ENCODE measurements at places on chromosomes 16 and 17.

GRCh38 chr16:74893541-74893940, 91.4 kb downstream of the WDR59 start:
- no peak for DNase-seq

DNA sequence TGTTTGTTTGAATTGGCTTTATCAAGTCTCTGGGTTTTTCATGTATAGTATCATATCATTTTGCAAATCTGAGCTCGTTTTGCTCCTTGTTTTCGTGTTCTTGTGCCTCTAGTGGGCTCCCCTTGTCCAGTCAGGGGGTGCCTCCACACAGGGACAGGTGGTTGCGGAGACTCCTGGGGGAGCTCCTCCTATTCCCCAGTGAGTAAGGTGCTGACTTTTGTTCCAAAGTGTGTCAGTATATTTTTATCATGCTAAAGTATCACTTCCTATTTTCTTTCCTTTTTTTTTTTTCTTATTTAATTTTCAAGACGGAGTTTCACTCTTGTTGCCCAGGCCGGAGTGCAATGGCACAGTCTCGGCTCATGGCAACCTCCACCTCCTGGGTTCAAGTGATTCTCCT, 30.3 kb upstream of the IL17C start:
- DNase-seq: no peak

GRCh38 chr16:71883168-71883848, 674 bp downstream of the ZNF821 start:
- peak; percentile 36 for DNase-seq

DNA sequence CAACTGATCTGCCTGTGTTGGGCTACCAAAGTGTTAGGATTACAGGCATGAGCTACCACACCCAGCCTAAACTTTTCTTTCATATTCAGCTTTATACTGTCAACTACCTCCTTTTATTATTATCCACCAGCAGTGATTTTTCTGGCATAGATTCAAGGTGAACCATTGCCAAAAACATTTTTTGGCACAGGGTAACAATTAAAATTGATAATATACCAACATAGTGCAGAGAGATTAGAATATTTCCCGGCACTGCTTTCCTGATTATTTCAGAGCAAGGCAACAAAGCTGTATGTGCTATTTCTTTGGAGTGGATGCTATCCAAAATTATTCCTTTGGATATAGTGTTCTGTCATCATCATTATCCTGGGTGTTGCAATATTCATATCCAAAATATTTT, 781.6 kb upstream of the SOX9 start:
- no peak for DNase-seq

- no peak for DNase-seq
Observed at GRCh38 chr16:86994651-86995171, 322.5 kb downstream of the C16orf95 start.

DNA sequence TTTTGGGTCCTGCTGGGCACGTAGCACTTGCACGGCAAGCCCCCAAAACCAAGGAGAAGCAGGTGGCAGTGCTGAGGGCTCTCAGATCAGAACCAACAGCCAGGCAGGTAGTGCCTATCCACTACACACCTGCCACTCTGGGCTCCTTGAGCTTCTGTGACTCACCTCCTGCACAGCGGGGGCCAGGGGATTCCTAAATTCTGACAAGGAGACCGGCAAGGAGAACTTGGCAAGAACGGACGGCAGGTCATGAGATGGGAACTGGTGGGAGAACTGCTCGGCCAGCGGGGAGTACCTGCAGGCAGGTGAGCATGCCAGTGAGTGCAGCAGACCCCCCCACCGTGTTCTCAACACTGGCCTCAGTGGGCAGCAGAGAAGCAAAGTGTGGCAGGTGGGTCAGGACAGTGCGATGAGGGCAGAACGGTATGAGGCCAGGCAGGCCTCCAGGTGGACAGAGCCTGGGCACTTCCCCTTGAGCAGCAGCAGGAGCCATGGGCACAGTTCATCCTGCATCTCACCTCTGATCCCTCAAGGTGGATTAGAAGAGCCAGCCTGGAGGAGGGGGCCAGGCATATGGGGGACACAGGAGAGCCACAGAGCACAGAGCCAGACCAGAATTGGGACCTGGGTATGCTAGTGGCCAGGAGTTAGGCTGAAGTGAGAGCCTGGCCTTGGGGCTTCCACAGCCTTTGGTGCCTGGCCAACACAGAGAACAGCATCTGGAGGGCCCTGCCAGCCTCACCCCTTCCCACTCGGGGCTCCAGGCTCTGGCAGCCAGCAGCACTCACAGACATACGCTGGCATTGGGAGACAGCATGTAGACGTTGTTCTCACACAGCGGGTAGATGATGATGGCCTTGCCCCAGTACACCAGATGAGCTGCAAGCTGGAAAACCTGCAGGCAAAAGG, 14.7 kb downstream of the MPG start:
- no peak for DNase-seq

DNA sequence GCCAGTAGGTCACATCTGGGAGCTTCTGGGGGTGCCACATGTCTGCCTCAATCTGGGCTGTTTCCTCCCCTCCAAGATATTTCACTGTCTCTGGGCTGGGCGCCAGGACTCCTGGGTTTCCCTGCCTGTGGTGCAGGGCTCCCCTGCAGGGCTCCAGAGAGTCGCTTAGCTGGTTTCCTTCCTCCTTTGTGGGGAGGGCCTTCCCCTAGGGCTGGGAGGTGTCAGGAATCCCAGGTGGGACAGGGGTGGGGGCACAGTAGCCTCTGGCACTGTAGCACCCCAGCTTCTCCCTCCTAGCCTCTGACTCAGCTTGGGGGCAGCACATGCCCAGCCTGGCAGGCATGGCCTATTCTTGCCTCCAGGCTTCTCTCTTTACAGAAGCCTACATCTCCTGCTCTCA, 2.6 kb downstream of the RARA start:
- no peak for DNase-seq

DNA sequence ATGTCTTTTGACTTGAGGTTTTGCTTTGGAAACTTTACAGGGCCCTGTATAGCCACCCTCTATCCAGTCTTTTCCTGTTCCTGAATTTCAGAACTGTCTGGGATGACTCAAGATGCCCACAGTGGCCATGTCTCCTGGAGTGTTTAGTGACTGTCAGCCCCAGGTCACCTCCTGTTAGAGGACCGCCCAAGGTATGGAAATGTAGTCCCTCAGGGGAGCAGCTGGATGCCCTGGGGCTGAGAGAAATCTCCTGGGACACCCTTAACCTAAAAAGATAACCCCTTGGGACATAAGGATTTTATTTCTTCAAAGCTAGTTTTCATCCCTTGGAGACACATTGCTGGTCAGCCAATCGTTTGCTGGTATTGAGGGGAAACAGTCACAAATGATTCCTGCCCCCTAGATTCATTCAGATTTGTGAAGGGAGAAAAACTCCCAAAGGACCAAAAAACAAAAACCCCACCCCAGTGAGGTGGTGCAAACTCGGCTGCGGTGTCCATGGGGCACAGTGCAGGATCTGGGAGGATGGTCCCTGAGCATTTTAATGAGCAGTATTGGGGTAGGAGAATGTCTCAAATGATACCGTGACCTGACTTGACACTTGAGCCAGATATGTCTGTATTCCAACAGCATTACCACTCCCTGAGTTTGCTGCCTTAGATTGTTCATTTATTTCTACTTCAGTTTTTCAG, 1.7 kb downstream of the ZNF267 start:
- no peak for DNase-seq

DNA sequence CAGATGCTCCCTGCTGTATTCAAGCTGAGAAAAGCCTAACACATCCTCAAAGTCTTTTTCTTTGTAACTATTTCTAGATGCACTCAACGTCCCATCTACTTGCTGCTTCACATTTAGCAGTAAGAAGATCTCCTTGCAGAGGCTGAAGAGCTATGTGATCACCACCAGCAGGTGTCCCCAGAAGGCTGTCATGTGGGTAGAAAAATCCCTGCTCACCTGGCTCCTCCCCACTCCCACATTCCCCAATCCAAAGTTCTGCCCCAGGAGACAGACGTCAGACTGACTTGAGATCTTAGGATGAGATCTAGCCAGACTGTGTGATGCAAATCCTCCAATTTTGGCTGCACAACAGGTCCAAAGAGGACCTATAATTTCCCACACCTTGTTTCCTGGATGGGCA, 1.1 kb downstream of the CCL13 start:
- no peak for DNase-seq

DNA sequence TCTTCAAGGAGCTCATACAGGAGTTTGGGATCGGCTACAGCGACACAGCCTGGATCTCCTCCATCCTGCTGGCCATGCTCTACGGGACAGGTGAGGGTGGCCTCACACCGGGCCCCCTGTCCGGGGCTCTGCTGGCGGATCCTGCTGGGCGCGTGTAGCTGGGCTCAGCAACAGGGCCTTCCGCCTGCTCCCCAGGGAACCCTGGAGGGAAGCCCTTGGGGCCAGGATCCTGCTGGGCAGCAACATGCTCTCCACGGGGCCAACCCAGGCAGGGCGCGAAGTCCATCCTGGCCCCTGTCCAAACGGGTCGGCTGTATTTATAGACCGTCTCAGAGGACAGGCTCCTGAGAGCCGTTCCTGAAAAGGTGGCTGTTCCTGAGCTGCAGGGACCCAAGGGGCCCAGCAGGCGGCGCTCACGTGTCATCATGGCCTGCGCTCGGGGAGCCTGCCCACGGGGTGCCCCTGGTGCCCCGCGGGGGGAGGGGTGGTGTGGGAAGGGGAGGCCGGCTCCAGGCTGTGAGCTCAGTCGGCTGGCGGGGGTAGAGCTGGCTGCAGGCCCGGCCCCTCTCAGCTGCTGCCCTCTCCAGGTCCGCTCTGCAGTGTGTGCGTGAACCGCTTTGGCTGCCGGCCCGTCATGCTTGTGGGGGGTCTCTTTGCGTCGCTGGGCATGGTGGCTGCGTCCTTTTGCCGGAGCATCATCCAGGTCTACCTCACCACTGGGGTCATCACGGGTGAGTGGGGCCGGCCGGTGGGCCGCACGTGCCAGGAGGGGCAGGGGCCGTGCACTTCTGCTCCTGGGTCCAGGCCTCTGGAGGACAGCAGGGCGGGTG, 7.5 kb downstream of the SLC16A3 start:
- peak; percentile 66 for DNase-seq

DNA sequence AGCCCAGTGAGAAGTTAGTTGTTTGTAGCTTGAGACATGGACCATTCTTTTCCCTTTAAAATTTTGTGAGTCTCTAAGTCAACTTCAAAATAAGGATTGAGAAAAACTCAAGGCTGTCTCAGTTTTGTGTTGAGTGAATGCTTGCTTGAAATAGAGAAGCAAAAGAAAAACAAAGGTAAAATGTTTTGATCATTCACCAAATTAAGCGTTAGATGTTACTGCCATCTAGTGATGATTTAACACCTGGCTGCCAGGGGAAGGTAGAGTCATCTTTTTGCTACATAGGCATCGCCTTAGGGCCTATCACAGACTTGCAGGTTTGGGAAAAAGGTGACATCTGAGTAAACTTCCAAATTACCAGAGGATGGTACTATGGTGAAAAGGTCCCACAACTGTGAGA, 74.4 kb downstream of the PCTP start:
- DNase-seq: no peak

- no peak for DNase-seq
Observed at GRCh38 chr16:87328846-87329245, 11.7 kb upstream of the C16orf95 start.

DNA sequence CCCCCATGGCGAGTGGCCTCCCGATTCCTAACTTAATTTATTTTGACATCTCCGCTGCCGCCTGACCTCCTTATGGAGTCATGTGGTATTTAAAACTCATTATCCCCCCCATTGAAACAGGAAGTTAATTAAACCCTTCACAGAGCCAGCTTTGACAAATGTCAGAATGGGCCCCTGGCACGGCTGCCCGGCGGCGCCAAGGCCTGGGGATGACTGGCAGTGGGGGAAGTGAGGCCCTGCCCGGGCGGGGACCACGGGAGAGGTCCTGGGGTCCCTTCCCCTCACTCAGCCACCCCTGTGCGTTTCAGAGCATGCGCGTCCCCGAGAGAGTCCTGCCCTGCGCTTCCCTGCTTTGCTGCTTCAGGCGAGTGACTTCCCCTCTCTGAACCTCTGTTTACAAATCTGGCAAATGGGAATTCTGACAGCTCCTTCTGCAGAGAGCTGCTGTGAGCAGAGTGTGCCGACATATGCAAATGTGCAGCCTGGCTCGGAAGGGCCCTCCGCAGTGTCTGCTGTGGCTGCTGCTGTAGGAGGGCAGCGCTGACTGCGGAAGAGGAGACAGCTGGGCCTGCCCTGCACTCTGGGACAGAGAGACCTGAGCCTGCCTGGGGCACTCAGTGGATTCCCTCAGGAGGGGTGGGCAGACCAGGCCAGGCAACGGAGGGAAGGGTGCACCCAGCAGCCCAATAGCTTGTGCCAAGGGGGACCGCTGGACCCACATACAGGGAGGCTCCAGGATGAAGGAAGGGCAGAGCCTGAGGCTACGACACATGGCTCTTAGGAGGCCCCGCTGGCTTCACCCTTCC, 4.4 kb upstream of the ZFPM1 start:
- no peak for DNase-seq

Measured in CD4-positive, alpha-beta T cell treated with Interleukin-6 at 100 ng/mL for 8 hours (primary cell).